NCI-H524 (cell line): ENCODE measurements at places on chromosomes 5 and 9.

DNA sequence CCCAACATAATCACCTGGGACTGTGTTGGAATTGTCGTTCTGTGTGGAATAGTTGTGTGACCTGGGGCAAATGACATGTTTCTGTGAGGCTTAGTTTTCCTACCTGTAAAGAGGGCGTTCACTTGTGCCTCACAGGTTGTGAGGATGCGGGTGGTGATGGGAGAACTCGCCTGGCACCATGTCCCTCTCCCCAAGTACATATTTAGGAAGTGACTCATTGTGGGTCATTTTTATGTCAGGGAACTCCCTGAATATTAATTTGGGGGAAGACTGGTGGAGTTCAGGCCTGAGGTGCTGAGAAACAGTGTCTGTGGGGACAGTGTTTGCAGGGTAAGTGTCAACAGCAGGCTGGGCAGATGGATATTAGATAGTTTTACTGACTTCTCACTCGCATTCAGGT is 144.7 kb downstream of the KDM4C start:
- DNase-seq: no peak

DNA sequence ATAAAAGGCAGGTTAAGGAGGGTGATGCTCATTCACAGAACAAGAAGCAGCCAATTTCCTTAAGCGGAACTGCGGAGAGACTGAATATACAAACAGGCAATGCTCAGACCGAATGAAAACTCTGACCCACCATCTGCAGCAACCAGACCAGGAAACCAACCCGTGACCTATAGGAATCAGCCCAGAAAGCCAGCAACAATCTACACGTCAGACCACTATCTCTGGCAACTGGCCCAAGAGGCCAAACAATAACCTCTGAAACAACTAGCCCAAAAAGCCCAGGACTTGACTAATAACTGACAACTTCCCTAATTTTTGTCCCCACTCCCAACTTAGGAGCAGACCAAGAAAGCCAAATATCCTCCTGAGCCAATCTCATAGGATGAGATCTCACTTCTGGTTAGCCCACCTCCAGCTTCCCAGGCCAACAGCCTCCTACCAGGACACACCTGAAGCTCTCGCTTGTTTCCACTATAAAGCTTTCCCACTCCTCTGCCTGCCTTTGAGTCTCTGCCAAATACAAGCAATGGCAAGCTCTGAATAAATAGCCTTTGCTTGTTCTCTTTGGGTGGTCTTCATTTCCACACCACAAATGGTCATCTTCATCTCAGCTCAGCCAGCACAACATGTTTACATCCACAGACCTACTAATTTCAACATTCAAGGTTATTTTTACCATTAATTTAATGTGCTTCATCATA is 168.5 kb downstream of the HSD17B3 start:
- no peak for DNase-seq

DNA sequence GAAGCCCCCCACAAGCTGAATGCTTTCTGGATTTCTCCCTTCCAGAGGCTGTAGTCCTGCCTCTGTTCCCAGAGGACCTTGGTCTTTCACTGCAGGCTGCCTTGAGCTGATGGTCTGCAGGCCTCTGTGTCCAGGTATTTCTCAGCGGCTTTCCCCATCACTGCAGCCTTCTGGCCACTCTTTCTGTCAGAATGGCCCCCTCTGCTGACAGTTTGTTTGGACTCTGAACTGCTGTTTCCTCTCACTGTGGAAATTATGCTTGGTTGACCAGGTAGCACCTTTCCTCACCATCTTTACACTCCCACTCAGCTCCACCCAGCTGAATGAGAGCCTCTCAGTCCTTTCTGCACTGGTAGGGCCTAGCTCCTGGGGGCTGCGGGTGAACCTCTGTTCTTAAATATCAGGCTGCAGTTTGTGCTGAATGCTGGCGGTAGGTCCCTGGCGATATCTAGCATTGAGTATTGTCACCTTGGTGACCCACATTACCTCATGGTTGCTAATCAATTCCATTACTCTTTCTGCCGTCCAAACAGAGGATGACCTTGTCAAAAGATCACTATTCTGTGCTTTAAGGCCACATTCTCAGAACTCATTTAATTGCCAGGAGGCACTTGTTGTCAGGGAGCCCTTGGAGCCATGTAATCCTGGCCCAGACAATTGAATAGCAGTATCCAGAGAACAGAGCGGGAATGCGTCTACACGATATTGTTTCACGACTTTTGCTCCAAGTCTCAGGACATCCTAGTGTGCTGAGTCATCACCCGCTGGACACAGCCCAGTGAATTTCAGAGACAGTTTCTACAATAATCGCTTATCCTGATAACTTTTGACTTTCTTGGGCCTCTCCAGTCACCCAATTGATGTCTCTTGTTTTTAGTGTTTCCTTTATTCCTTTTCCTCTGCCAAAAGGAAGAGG is 230.2 kb downstream of the TENT4A start:
- DNase-seq: no peak

DNA sequence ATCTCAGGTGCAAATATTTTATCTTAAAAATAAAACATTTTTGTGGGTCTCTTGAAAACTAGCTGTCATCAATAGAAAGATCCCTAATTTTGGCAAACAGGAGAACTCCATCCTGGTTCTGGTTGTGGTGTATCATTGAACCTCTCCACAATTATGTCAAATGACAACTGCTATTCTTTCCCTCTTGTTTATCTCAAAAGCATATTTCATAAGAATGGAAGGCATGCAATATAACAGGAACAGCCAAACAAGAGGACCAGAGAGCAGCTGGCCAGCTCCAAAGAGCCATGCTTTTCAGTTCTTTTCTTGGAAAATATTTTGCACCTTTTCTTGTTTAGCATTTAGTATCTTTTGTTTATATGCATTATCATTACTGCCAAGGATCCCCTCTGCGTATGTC is 125.4 kb downstream of the ADAMTS6 start:
- no peak for DNase-seq

DNA sequence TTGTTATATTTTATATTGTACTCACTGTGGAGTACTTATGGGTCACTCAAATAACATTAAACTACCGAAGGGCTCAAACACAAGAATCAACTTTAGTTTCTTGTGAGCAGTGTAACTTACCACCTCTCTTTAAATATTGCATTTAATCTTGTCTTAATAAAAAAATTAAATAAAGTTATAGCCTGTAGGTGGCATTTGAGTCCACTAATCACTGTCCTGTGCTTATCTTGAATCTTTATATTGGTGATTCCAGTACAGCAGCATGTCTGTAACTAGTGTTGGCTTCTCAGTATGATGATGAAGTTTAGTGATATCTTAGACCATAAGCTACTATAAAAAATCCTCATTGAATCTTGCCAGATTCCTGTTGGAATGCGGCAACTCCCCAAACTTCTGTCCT is 313.8 kb downstream of the FAM170A start:
- DNase-seq: no peak

DNA sequence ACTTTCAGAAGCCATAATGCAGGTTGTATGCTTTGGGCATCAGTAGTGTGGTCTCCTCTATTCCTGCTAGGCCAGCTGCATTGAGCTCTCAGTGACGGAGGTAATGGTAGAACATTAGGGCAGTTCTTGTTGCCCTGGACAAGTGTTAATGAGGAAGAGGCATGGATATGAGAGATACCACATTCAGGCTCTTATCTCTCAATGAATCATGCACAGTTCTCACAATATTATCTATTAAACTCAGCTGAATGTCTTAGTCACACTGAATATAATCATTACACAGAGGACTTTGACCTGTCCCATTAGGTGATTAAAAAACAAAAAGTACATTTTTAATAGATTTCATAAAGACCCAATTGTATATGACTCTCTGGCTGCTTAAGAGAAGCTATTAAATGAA is 76.6 kb upstream of the SSBP2 start:
- DNase-seq: no peak

GRCh38 chr5:64872044-64872443 is 103.3 kb downstream of the CWC27 start:
- no peak for DNase-seq

- peak; percentile 96 for DNase-seq
Measured at GRCh38 chr5:3269395-3270169, 326.1 kb upstream of the IRX1 start.

DNA sequence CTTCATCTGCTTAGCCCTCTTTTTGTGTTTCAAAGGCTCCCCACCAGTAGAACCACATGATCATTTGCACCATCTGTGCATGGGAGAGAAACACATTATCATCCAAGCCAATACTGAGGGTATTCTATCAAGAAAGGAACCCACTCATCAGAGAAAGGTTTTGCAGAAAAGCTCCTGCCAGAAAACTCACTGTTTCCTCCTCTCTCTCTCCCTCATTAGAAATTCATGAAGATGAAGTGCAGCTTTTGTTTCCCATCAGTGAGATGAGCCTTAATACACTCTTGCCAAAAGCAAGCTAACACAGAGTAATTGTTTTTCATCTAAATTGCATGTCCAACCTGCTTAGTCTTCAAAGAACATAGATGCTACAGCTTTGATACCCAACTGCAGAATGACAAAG is 142.4 kb upstream of the GRAMD2B start:
- DNase-seq: peak; percentile 36
